ENCODE measurements at places on chromosomes 4 and X.

DNA sequence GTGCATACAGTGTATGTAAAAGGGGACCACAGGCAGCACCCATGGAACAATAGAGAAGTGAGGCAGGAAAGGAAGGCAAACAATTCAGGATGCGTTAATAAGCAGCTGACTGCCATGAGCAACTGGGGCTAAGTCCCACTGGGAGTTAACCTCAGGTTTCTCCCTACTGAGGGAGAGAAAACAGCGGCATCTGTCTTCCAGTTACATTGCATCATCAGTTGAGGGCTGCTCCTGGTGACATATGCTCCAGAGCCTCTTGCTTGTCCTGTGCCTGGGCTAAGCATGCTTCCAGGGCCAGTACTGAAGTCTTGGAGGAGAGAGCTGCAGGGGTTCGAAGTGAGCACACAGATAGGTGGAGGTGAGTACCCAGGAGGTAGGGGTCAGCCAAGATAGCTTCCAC is 24.3 kb downstream of the RAI2 start:
- DNase-seq: peak; percentile 1

- no peak for DNase-seq
These were observed 1.8 kb upstream of the GPR82 start for GRCh38 chrX:41722214-41722613.

DNA sequence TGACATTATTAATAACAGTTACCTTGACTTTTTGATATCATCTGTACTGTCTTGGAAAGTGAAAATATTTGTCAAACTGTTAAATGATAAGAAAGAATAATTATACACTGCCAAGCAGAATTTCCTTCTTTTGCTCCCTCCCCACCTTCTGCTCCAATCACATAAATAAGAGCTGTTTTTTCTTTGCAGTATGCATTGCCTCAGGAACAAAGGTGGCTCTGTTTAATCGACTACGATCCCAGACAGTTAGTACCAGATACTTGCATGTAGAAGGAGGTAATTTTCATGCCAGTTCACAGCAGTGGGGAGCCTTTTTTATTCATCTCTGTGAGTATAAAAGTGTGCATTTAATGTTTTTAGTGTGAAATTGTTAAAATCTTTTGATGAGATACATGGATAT is 66.1 kb downstream of the CCKAR start:
- no peak for DNase-seq

GRCh38 chr4:112766422-112766821 is 129.5 kb downstream of the LARP7 start:
- no peak for DNase-seq

DNA sequence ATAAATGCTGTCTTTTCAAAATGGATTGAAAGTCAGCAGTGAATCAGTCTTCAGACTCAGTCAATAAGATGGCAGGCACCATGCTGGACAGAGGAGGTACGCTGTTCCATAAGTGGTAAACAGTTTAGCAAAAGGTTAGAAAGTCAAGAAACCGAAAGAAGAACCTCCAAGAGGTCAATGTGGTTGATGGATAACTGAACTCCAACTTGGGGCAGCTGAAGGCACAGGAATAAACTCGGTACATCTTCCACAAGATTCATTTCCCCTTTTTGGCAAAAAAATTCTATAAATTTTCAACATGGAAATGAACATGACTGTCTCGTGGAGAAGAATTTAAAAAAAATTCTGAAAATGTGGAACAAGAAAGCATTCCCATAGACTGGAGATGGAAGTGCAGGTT is 18.4 kb upstream of the SEL1L3 start:
- no peak for DNase-seq

DNA sequence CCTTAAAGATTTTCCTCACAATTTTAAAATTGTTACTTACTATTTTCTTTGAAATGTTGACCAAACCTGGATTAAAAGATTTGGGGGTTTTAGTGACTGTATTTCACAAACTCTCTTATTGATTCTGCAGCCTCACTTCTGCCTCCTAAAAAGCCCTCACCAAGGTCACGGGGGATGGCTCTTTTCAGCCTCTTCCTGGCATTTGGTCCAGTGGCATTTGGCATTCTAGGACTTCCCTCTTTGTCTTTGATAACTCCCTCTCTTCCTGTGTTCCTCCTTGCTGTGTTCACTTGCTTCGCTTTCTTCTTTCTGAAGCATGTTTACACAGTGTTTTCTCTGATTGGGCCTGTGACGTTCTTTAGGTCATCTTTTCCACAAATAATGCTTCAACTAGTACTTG is 21.5 kb downstream of the PKD2 start:
- no peak for DNase-seq

GRCh38 chr4:40848940-40849339 is 99.2 kb downstream of the NSUN7 start:
- no peak for DNase-seq

- DNase-seq: no peak
These were observed 8.1 kb downstream of the SCARB2 start for GRCh38 chr4:76205476-76205875.

All from NCI-H1930 (cell line).